Mesendoderm (in vitro differentiated cells): ENCODE measurements at places on chromosomes 6 and 20.

DNA sequence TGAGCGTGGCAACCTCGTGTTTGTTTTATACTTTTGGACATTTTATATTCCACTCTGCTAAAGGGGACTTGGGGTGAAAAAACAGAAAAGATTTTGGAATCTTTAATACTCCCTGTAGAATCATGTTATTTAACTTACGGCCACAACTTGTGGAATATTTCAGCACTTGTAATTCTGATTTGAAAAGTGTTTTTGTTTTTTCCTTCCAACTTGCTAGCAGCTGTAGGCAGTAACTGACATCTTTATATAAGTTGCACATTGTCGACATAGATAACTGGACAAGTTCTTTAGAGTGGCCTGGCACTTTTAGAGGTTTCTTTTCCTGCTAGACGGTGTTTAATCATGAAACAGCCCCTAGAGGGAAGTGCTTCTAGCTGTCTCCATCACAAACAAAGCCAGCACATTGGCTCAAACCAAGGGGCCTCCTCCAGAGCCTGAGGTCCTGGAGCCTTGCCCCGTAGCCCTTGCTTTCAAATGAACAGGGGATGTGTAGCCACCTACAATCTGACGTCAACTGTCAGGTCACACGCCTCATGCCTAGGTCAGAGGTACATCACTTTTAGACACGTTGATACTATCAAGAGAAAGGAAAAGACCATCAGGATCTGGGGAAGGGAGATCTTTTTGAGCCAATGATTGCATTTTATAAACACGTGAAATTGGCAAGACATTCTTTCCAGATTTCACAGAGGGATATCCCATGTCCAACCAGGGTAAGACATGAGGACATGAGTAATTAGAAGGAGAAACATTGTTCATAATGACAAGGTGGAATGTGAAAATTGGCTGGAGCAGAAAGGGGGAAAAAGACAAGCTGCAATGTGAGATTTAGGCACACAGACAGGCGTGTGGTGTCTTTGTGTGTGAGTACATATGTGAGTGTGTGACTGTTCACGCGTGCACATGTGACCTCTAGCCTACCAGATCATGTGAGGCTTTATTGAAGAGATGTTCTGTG lies 92.1 kb downstream of the TXNDC5 start:
- H3K36me3 ChIP-seq = no peaks in the 10 kb centered on the region
- DNase-seq = peak; percentile 4
- no peaks in the 10 kb centered on the region for H3K4me1 ChIP-seq
- H3K27ac ChIP-seq = no peak overlapping the region
- no peak overlapping the region for H3K4me3 ChIP-seq

DNA sequence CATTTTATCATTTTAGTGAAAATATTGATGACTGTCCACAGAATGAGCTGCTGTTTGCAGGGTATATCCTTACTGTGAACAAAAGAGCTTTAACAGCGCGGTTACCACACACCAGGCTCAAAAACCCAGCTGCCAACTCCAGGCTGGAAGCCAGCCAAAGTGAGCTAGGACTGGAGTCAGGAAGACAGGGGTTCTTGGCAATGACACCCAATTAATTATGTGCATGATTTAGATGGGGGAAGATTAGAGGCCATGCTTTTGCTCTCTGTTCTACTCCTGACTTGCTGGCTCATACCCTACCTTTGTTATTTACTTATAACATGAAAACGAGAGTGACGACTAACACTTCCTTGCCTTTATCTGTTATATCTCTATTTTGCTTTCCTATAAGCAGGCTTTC lies 128.9 kb upstream of the SHLD1 start:
- no peak overlapping the region for H3K27ac ChIP-seq
- no peaks in the 10 kb centered on the region for H3K36me3 ChIP-seq
- H3K4me3 ChIP-seq = no peak overlapping the region
- no peaks in the 10 kb centered on the region for H3K4me1 ChIP-seq
- no peaks in the 10 kb centered on the region for H3K27me3 ChIP-seq

DNA sequence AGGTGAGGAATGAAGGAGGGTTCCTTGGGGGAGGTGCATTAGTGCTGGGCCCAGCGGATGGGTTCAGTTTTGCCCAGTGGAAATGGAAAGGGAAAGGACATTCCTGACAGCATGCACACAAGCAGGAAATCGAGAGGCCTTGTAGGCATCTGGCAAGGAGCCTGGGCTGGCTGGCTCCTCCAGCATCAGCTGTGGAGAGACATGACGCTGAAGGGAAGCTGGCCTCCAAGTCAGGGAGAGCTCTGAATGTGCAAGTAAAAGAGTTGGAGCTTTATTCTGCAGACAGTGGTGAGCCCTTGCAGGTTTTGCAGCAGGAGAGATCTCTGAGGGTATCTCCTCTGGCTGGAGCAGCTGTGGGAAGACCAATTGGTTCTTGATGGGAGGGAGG lies 154.3 kb downstream of the MRPL14 start:
- H3K27ac ChIP-seq = no peak overlapping the region
- no peaks in the 10 kb centered on the region for H3K27me3 ChIP-seq
- peaks cover 4% of the 10 kb centered on the region for H3K4me1 ChIP-seq

DNA sequence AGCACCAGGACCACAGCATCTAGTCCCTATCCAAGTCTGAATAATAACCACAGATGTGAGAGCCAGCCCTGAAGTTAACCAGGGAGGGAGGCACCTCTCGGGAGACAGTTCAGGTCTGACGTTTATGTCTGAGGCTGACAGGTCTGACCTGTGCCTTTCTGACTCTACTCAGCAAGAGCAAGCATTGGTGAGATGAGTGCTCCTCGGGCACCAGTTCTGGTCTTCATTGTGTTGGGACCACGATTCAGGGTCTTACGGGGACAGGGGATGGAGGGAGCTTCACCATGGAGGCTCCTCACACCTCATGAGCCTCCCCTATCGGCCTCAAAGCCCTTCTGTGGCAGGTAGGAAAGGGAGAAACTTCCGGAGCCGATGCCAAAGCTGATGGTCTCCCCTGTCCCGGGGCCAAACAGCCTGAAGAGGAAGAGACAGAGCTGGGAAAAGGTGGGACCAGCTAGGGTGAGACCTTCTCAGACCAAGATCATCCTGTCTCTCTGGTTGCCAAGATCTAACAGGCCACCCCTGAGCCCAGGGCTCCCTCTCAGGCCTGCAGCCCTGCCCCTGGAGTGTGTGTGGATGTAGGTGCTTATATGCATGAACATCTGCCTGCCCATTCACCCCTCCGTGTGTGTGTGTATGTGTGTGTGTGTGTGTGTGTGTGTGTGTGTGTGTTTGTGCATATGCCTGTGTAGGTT lies 170.5 kb downstream of the VEGFA start:
- no peaks in the 10 kb centered on the region for H3K27me3 ChIP-seq
- DNase-seq = no peak
- no peak overlapping the region for H3K27ac ChIP-seq
- H3K4me3 ChIP-seq = no peak overlapping the region
- no peaks in the 10 kb centered on the region for H3K36me3 ChIP-seq
- H3K4me1 ChIP-seq = peaks cover 10% of the 10 kb centered on the region

DNA sequence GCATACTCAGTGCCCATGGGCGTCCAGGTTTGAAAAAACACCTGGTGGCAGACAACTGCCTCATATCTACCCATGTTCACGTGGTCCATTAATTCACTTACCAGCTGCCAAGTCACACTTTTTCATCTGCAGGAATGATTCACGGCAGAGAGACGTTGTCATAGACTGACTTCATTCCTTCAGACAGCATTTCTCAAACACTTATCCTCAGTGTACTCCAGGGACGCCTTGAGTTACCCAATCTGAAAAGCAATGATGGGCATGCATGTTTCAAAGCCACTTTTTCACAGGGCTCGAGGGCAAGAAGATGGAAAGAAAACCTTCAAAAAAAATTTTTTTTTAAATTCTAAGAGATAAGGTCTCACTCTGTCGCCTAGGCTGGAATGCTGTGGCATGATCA lies 6.0 kb downstream of the MMP24OS start:
- no peaks in the 10 kb centered on the region for H3K36me3 ChIP-seq
- H3K27ac ChIP-seq = no peak overlapping the region
- H3K4me3 ChIP-seq = no peak overlapping the region
- H3K4me1 ChIP-seq = peaks cover under 1% of the 10 kb centered on the region

DNA sequence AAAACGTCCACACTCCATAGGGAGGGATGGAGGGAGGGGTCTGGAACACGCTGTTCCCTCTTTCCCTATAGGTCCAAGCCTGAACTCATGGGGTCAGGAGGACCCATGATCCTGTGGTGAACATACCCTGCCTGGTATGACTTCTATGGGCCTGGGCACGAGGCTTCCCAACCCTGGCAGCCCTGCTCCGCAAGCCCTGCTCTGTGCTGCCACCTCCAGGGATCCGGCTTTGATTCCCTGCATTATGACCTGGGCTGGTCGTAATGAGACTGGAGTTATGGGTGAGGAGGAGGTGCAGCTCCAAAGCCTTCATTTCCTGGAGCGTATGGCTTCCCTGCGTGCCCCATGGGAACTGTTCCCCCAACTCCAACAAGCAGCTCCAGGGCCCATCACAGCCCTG lies 54.9 kb downstream of the CDH22 start:
- peaks cover 18% of the 10 kb centered on the region for H3K27me3 ChIP-seq
- no peak overlapping the region for H3K27ac ChIP-seq
- no peaks in the 10 kb centered on the region for H3K4me1 ChIP-seq
- H3K4me3 ChIP-seq = no peak overlapping the region
- peak; percentile 48 for DNase-seq
- H3K36me3 ChIP-seq = no peaks in the 10 kb centered on the region

- no peak overlapping the region for H3K27ac ChIP-seq
- no peak for DNase-seq
- no peaks in the 10 kb centered on the region for H3K4me1 ChIP-seq
- no peak overlapping the region for H3K4me3 ChIP-seq
- H3K27me3 ChIP-seq = no peaks in the 10 kb centered on the region
Measured at GRCh38 chr6:49730251-49730650, 13.9 kb downstream of the CRISP3 start.

DNA sequence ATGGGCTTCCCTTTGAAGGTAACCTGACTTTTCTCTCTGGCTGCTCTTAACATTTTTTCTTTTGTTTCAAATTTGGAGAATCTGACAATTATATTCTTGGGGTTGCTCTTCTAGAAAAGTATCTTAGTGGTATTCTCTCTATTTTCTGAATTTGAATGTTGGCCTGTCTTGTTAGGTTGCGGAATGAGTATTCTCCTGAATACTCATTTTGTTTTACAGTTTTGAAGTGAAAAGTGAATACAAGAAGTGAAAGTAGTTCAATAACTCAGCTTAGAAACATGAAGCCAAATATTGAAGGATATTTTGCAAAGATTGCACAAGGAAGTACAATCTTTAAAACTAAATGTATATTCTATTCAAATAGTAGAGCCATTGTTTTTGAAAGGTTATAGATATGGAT lies 120.2 kb upstream of the MAP3K4 start:
- no peaks in the 10 kb centered on the region for H3K27me3 ChIP-seq
- no peaks in the 10 kb centered on the region for H3K4me1 ChIP-seq
- H3K27ac ChIP-seq = no peak overlapping the region
- H3K36me3 ChIP-seq = no peaks in the 10 kb centered on the region
- H3K4me3 ChIP-seq = no peak overlapping the region

GRCh38 chr6:5132731-5133130 lies 47.6 kb downstream of the PPP1R3G start:
- H3K27ac ChIP-seq = no peak overlapping the region
- H3K27me3 ChIP-seq = no peaks in the 10 kb centered on the region
- H3K4me3 ChIP-seq = no peak overlapping the region
- no peaks in the 10 kb centered on the region for H3K4me1 ChIP-seq

- DNase-seq = no peak
- no peaks in the 10 kb centered on the region for H3K27me3 ChIP-seq
- no peaks in the 10 kb centered on the region for H3K36me3 ChIP-seq
- no peak overlapping the region for H3K27ac ChIP-seq
- H3K4me1 ChIP-seq = no peaks in the 10 kb centered on the region
Measured at GRCh38 chr6:165647041-165647440, 16.0 kb downstream of the PDE10A start.

DNA sequence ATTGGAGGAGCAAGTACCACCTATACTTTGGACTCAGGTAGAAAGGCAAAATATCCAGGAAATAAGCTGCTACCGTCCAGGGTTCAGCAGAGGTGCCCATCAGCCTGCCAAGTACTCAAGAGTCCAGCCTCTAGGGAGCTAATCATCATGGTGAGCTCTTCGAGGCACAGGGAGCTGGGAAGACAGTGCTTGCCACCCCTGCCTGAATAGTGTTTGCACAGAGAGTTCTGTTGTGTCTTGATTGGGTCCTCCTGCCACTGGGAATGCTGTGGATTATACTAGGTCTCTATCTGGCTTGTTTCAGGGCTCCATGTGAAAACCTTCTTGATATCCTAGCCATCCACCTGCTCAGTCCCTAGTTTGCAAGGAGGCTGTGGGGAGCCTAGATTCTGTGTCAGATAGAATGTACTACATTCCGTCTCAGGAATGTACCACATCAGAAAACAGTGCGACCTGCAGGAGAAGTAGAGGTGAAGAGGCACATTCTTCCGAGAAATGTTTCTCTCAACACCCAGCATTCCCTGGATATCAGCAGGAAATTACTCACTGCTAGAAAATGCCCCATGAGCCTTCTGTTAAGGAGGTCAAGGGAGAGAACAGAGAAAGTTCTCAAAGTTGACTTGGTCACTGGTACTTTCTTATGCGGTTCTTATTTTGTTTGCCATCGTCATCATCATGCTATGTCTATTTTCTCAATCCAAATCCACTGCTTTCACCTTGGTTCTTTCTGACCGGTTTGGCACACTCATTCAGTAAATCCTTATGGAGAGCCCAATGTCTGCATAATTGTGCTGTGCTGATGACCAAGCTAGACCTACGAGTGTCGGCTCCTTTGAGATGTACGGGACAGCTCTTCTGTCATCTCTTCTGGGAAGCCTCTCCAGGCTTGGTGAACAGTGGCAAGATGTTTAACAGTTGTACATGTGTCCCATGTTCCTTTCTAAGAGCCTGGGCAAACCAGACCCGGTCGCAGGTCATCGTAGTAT lies 30.7 kb downstream of the PTPN1 start:
- no peaks in the 10 kb centered on the region for H3K4me1 ChIP-seq
- H3K27ac ChIP-seq = no peak overlapping the region
- no peaks in the 10 kb centered on the region for H3K36me3 ChIP-seq
- DNase-seq = peak; percentile 96
- H3K4me3 ChIP-seq = no peak overlapping the region

DNA sequence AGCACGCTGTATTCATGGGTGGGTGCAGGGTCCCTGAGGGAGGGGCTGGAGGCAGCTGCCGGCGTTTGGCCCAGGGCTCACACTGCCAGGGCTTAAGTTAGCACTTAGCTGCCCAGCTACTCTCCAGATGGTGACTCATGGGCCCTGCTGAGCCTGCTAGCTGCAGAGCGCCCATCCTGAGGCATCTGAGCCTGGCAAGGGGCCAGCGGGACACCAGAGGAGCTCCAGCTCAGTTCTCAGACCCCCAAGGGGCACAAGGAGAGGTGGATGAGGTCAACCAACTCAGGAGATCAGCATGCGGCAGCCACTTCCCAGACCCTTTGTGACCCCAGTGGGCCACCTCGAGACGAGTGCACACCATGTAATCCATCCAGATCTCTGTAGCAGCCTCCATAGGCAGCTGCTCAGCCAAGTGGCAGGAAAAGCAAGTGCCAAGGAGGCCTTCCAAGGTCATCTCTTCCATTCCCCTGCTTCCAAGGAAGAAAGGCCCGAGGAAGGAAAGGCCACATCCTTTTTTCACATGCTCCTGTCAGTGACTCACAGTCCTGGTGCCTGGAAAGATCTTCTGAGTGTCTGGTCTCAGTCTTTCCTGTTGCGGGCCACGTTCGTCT lies 35.3 kb downstream of the FOXP4 start:
- H3K4me1 ChIP-seq = peaks cover 19% of the 10 kb centered on the region
- no peak overlapping the region for H3K27ac ChIP-seq

GRCh38 chr6:34052918-34053608 lies 92.8 kb downstream of the GRM4 start:
- no peaks in the 10 kb centered on the region for H3K27me3 ChIP-seq
- H3K4me3 ChIP-seq = no peak overlapping the region
- DNase-seq = peak; percentile 90
- no peaks in the 10 kb centered on the region for H3K36me3 ChIP-seq
- peaks cover 12% of the 10 kb centered on the region for H3K4me1 ChIP-seq
- H3K27ac ChIP-seq = no peak overlapping the region

- H3K27ac ChIP-seq = no peak overlapping the region
- H3K27me3 ChIP-seq = no peaks in the 10 kb centered on the region
- no peaks in the 10 kb centered on the region for H3K36me3 ChIP-seq
- DNase-seq = peak; percentile 77
Measured at GRCh38 chr20:17541996-17542395, 10.8 kb upstream of the BFSP1 start.
